GOT3 (cell line): ENCODE measurements at places on chromosomes 5 and 9.

DNA sequence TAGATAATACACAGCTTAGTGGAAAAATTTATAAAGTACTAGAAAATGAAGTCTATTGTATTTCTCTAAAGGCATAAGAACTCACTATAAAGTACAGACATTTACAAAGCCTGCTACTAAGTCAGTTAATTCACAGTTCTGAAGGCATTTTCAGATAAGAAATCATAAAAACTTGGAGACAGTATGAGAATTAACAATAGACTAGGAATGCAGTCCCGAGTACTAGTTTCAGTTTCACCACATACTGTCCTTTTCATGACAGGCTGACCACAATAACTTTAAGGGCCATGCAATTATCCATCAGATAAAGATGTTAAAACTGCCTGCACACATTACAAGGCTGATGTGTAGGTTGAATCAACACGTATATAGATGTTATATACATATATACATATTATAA, 362.6 kb upstream of the SMC2 start:
- no peak for DNase-seq

DNA sequence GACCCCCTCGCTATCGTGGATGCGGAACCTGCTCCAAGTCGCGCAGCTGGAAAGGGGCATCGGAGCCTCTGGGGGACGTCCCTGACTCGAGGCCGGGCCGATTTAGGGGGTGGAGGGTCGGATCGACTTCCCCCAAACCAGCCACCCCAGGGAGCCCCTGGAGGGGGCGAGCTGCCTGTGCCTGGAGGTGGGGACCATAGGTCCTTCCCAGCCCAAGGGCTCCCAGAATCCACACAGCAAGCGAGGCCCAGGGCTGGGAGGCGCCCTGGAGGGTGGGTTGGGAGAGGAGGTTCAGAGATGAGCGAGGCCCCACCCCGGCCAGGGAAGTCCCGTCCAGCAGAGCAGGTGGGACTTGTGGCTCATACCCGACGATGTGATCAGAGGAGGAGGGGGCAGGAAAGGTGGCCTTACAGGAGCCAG, 147.6 kb downstream of the GAPVD1 start:
- no peak for DNase-seq

DNA sequence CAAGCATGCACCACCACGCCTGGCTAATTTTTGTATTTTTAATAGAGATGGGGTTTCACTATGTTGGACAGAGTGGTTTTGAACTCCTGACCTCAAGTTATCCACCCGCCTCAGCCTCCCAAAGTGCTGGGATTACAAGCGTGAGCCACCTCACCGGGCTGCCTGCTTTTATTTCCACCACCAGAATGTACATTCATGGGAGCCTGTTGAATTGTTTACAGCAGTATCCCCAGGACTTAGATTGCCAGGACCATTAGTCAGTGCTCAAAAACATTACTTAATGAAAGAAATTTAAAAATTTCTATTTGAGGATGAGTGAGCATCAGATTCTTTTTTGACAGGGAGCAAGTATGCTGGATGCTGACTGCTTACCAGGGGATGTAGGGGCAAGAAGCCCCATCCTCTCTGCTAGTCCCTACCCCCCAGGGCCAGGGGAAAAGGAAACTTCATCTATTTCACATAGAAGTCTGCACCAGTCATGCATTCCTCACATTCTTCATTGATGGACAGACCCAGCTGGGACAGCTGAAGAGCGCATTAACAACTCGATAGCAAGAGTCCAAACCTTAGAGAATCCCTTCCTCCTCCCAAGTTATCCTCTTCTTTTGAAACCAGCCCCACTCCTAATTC, 10.3 kb upstream of the RGMB start:
- DNase-seq: no peak

GRCh38 chr5:122311961-122312590, at the start of gene SNCAIP:
TSS of gene SNCAIP (plus strand) at chr5:122312237. CDS start at chr5:122391135, 78,898 bp downstream.
- no peak for DNase-seq
